WERI-Rb-1 (cell line): ENCODE measurements at places on chromosomes 1 and 21.
A peak's percentile ranks its signal among the peaks of the same experiment; 100 is the strongest.

GRCh38 chr1:109546311-109547109 lies 1.9 kb upstream of the GNAI3 start:
- peak; percentile 91 for DNase-seq

DNA sequence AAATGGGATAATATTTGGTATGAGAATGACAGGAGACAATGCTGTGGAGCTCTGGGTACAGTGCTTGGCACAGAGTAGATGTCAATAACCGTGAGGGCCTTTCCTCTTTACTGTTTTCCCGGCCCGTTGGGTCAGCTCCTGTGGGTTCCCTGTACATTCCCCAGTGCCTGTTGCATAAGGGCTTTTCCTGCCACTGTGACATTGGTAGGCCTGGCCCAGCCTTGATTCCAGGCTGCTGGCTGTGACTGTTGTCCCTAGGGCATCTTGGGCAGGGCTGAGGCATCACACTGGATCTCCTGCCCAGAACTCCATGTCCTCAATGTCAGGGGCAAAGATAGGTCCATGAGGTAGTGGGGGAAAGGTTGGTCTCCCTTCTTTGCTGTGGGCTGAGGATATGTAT lies 25.8 kb upstream of the MYCL start:
- DNase-seq = no peak

- DNase-seq = no peak
Measured at GRCh38 chr1:210476730-210477129, 148.0 kb downstream of the HHAT start.

GRCh38 chr1:156112276-156113137 lies 2.0 kb upstream of the LMNA start:
- DNase-seq = peak; percentile 60

- no peak for DNase-seq
Measured at GRCh38 chr21:38714999-38715398, 90.7 kb upstream of the ETS2 start.

- DNase-seq = no peak
Measured at GRCh38 chr1:15762546-15762945, 4.0 kb downstream of the FBLIM1 start.

DNA sequence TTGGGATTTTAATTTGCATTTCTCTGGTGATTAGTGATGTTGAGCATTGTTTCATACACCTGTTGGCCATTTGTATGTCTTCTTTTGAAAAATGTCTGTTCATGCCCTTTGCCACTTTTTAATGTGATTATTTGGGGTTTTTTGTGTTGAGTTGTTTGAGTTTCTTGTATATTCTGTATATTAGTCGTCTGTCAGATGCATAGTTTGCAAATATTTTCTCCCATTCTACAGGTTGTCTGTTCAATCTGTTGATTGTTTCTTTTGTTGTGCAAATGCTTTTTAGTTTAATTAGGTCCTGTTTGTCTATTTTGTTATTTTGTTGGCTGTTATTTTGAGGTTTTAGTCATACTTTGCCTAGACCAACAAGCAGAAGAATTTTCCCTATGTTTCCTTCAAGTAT lies 164.0 kb upstream of the CXADR start:
- no peak for DNase-seq

DNA sequence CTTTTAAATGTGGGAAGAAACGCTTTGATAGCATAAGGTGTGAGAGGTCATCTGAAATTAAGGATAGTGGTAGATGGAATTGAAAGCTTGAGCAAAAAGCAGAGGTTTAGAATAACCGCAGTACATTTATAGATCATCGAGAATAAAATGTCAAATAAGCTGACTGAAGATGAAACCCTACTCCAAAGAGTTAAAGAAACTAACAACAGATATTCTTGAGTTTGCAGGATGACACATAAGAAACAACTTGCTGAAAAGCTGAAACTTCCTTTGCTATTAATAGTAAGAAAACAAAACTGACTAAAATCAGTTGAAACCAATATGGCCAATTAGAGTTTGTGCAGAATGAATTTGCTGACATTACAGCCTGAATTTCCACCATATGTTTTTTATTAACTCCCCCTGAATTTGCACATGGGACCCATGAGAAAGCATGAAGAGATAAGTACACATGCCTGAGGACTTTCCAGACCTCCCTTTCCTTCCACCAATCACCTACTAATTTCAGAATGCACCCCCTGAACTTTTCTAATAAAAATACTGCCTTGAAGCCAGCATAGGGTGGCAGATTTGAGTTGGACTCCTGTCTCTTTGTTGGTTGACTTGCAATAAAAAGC lies 1.7 kb upstream of the C1orf185 start:
- DNase-seq = no peak

GRCh38 chr1:150957666-150958065 lies 17.0 kb downstream of the CERS2 start:
- no peak for DNase-seq

DNA sequence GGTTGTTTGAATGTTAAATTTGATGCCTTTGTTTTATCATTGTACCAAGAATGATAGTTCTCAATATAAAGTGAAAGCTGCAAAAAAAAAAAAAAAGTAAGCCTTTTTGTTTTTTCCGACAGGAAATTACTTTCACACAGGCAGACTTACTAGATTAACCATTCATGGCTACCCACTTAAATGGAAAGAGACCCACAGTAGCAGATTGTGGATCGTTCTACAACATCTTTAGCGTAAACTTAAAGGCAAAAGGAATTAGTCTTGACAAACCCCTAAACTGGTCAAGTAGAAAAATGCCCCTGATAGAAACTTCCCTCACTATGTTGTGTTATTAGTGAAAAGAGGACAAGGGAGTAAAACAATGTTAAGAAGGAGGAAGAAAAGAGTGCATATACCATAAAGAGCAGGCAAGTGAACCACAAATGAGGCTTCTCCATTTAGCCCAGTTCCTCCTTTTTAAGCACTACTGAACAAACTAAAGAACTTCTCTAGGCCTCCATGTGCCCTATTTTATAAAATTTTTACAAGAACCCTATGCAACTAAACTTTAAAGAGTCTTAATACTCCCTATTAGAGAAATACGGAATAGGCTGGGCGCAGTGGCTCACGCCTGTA lies 1560.3 kb downstream of the MRPL39 start:
- no peak for DNase-seq

GRCh38 chr1:41662765-41663437 lies 178.4 kb upstream of the EDN2 start:
- peak; percentile 82 for DNase-seq

GRCh38 chr1:117928881-117929342 lies 509 bp downstream of the GDAP2 start:
- DNase-seq = peak; percentile 72

DNA sequence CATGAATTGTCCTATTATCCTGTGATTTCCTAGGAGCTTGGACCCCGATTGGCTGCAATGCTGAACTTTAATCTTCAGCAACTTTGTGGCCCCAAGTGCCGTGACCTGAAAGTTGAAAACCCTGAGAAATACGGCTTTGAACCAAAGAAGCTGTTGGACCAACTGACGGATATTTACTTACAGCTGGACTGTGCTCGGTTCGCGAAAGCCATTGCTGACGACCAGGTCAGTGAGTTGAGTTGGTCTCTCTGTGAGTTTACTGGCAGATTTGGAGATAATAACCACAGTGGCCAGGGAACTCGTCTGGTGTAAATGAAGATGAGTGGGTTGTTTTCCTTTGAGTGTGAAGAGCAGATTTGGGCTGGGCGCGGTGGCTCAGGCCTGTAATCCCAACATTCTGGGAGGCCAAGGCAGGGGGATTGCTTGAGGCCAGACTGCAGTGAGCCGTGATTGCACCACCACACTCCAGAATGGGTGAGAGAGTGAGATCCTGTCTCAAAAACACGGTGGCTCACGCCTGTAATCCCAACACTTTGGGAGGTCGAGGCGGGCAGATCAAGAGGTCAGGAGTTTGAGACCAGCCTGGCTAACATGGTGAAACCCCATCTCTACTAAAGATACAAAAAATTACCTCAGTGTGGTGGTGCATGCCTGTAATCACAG lies 39.1 kb upstream of the KIF1B start:
- no peak for DNase-seq

DNA sequence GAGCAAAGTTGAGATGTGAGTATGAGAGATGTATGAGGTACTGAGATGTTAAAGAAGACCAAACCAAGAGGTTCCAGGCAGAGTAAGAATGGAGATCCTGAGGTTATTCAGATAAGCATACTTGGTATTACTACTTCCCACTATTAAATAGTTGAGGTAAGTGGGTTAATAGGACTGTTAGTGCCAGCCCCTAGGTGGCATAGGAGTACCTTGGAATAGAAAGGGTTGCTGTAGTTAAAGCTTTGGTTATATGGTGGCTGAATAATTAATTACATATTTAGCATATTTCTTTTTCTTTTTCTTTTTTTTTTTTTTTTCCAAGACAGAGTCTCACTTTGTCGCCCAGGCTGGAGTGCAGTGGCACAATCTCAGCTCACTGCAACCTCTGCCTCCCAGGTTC lies 397.9 kb upstream of the TMPRSS15 start:
- DNase-seq = no peak

DNA sequence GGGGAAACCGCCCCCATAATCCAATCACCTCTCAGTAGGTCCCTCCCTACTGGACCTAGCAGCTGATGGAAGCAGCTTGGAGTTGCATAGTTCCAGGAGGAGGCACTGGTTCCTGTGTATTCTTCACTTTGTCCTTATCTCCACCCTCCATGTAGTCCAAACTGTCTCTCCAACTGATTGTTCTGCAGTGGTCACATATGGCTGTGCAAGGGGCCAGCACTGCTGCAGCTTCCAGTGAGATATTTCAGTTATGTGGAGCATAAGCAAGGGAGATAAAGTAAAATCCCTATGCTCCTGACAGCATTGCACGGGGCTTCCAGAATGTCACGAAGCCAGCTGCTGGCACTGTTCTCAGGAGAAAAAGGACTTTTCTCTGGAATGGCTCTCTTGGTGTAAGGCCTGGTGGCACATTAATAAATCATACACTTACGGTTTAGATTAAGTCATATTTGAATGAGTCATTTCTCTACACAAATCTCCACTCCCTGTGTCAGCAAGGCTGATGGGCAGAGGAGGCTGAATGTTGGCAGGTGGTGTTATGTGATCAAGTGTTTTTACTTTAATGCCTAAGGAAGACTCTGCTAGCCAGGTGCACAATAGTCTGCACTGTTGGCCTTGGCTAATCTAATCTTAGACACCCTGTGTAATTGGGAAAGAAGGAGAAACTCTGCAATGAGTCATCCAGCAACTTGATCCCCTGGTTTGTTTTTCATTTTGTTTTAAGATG lies 93.4 kb downstream of the KCNK1 start:
- no peak for DNase-seq

DNA sequence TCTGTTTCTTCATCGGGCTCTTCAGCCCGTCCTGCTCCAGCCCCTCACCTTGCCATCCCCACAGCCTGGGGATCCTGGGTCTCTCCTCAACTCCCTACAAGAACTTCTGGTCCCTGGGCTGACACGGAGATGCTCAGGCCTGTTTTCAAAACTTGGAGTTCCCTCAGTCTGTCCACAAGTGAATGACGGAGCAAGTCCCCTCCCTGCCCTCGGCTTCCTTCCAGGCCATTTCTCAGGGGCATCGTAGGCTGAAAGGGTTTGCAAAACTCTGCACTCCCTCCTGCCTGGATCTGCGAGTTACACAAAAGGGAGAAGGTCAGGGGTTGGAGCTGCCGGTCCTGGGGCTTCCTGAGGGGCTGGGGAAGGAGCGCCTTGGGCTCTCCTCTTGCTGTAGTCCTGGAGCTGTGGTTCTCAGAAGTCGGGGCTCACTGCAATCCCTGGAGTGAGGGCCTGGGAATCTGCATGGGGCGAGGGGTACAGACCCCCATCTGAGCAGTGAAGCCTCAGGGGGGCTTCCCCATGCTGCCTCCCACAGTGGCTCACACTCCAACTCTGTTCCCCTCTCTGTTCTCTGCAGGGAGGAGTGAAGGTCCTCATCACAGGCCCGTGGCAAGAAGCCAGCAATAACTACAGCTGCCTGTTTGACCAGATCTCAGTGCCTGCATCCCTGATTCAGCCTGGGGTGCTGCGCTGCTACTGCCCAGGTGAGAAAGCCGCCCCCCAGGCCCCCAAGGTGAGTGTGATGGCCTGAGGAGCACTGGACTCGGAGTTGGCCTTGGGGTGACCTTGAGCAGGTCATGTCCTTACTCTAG lies 100.6 kb upstream of the VAMP3 start:
- DNase-seq = no peak

GRCh38 chr1:113153116-113153803 lies 80.3 kb downstream of the LRIG2 start:
- no peak for DNase-seq

GRCh38 chr1:183137782-183138181 lies 48.3 kb upstream of the LAMC2 start:
- no peak for DNase-seq

- DNase-seq = no peak
Measured at GRCh38 chr1:156856282-156856785, 2.6 kb downstream of the INSRR start.

DNA sequence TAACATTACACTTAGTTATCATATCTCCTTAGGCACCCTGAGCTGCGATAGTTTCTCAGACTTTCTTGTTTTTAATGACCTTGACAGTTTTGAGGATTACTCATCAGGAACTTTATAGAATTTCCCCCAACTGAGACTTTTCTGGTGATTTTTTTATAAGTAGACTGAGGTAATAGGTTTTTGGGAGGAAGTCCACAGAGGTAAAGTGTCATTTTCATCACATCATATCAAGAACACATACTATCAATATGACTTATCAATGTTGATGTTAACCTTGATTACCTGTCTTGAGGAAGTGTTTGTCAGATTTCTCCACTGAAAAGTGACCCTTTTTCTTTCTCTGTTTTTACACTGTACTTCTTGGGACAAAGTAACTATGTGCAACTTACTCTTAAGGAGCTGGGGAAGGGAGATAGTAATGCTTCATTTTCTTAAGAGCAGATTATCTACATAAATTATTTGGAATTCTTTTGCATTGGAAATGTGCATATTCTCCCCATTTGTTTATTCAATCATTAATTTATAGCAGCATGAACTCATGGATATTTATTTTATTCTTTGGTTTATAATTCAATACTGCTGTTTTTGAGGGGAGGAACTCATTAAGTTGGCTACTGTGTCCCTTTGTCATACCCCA lies 72.8 kb upstream of the HSD17B7 start:
- DNase-seq = no peak

DNA sequence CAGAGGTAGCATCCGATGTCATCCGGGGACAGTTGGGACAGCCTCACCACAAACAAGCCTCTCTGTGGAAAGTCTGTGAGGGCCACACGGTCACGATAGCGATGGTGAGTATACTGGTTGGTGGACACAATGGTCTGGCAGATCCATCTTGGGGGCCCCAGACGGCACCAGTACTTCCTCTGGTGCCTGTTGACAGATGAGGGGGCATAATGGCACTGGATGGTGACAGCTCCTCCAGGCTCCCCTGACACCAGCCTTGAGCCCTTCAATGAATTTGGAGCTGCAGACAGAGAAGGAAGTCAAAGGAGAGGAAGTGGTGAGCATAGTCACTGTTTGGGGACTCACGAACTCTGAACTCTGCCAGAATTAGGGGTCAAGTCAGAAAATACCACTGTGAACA lies 8.0 kb downstream of the FCAMR start:
- no peak for DNase-seq

DNA sequence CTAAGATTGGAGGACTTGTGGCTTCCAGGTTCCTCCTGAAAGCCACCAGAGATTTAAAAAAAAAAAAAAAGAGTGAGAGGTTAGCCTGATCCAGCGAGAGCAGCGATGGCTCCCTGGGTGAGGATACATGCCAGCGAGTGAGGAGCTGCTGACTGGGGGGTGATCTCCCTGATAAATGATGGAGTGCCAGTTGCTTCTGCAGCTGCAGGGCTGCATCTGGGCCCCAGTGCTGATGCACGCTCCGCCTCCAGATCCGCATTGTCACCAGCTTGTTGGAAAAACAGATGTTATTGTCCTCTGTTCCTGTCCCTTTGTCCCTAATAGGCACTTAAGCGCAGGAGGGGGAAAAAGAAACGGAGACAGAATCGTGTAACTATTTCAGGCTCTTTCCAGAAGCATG lies 28.6 kb downstream of the UBIAD1 start:
- no peak for DNase-seq
